ENCODE measurements at places on chromosomes 11 and 22. TPM values are rescaled to one million over a fixed set of nuclear protein-coding genes. Genes with fewer than 3 reads are reported as not detected.

The APOBEC3A gene
- 0.40 TPM for polyA plus RNA-seq

The CTNND1 gene
- polyA plus RNA-seq, result 9.5 TPM

The SCN3B gene
- polyA plus RNA-seq, result 0.10 TPM

- no peak for DNase-seq
Observed at GRCh38 chr11:60118338-60118737, 29.9 kb downstream of the MS4A2 start.

- DNase-seq, result no peak
Observed at GRCh38 chr11:76738618-76739240, 44.4 kb upstream of the TSKU start.

- no peak for DNase-seq
Observed at GRCh38 chr11:2789331-2789730, 89.5 kb upstream of the KCNQ1OT1 start.

GRCh38 chr11:74490941-74491340 is 2.6 kb downstream of the LIPT2 start:
- no peak for DNase-seq
